ENCODE measurements at places on chromosomes 1 and 21.

DNA sequence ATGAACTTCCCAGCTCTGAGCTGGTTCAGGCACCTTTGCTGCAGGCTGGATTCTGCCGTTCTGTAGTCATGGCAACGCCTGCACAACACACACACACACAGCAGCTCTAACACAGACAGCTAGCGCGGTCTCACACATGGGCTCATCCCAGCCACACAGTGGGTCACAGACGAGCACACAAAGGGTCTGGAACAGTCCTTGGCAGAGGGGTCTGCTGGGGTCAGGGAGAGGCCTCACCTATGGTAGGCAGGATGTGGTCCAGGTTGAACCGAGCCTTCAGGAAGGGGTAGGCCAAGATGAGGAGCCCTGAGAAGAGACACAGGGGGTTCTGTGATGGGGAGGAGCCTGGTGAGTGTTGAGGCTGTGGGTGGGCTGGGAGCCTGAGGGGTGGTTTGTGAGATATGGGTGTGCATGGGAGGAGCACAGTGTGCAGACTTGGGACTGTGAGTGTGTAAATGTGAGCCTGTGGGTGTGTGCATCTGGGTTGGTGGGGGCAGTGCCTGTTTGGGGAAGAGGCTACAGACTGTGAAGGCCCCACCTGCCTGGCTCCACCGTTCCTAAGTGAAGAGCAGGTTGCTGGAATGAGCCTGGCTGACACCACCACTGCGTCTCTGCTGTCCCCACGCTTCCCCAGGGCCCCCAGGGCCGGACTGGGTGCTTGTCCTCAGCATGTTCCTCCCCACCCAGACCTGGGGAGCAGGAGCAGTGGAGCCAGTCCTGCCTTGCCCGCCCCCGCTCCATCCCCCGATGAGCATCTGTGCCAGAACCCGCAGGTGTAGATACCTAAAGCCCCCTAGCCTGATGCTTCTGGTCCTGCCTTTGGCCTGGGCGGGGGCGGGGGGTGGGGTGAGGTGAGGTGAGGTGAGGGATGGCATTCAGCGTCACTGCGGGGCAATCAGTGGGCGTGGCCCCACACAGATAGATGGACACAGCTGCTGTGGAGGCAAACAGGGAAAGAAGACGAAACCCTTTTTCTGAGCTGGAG lies 1.5 kb downstream of the KNCN start:
- DNase-seq, result no peak

DNA sequence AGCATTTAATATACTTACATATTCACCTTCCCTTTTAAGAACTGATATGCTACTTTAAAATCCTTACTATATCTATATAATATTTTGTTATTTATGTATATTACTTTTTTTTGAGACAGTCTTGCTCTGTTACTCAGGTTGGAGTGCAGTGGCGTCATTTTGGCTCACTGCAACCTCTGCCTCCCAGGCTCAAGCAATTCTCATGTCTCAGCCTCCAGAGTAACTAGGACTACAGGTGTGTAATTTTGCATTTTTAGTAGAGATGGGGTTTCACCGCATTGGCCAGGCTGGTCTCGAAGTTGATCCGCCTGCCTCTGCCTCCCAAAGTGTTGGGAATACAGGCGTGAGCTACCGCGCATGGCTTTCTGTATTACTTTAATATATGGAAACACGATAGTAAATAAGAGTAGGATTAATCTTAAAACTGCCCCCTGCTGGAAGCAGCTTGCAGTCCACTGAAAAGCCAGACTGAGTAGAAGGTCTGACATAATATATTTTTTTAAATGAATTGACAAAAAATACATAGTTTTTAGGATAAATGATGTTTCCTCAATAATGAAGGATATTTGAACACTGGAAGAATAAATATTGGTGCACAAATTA lies 24.4 kb downstream of the RCAN3 start:
- DNase-seq, result no peak

DNA sequence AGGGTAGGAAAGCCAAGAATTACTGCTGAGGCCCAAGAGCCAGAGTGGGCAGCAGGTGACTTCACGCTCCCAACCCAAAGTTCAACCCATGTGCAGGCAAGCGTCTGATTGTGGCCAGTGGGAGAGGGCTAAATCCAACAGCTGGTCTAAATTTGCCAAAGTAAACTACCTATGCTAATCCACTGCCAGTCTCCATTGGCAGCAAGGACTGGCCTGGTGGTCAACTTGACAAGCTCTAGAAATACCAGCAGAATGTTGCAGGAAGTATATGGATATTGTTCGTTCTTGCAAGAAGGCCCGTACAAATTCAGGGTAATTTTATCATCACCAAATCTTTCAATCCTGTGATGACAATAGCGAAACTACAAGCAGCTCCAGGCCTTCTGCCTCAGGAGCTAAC lies 1.5 kb downstream of the TMEM63A start:
- no peak for DNase-seq

GRCh38 chr1:19888112-19888511 lies 5.9 kb downstream of the OTUD3 start:
- DNase-seq, result no peak

- no peak for DNase-seq
These were observed 17.1 kb upstream of the EPHA2 start for GRCh38 chr1:16172964-16173446.

GRCh38 chr1:183632114-183632513 lies 3.5 kb downstream of the ARPC5 start:
- no peak for DNase-seq

DNA sequence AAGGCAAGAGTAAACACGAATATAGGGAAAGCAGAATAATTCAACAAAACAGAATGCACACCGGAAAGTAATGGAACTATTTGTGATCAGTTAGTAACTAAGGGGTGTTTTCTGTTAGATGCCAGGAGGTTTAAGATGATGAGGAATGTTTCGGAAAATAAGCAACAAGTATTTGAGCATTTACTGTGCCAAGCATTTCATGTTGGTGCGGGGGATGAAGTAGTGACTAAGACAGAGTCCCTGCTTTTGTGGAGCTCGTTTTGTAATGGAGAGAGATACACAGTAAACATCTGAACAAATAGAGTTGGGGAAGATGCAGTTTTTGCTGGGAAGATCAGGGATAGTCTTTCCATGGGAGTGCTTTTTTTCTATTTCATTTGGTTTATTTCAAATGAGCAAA lies 78.7 kb downstream of the DYRK1A start:
- no peak for DNase-seq

GRCh38 chr1:3380469-3380868 lies 74.0 kb upstream of the ARHGEF16 start:
- DNase-seq, result no peak

GRCh38 chr1:30089024-30089430 lies 634.4 kb downstream of the MATN1 start:
- no peak for DNase-seq

- DNase-seq, result no peak
These were observed 43.0 kb downstream of the NPHP4 start for GRCh38 chr1:5949085-5949760.

GRCh38 chr21:14716761-14717396 lies 170.8 kb upstream of the SAMSN1 start:
- DNase-seq, result no peak

- no peak for DNase-seq
These were observed 37.5 kb downstream of the DISP1 start for GRCh38 chr1:222852326-222852725.

GRCh38 chr1:43450251-43450941 lies 3.3 kb downstream of the HYI start:
- no peak for DNase-seq

DNA sequence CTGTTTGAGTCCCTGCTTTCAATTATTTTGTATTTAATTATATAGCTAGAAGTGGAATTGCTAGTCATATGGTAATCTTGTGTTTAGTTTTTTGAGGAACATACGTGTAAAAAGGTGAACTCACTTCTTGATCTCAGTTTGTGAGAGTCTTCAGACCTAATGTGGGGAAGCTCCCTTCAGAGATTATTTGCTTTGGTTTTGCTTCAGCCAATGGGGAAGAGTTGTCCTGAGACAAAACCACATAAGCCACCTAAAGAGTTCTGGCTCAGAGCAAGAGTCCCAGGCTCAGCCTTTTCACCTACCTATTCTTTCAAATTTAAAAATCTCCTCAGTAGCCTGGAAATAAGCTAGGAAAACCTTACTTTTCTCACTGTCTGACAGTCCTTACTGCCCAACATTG lies 138.4 kb downstream of the UCK2 start:
- no peak for DNase-seq

- DNase-seq, result no peak
These were observed 13.6 kb upstream of the TSPEAR start for GRCh38 chr21:44724926-44725325.

GRCh38 chr1:191886977-191887376 lies 271.3 kb upstream of the RGS18 start:
- no peak for DNase-seq

DNA sequence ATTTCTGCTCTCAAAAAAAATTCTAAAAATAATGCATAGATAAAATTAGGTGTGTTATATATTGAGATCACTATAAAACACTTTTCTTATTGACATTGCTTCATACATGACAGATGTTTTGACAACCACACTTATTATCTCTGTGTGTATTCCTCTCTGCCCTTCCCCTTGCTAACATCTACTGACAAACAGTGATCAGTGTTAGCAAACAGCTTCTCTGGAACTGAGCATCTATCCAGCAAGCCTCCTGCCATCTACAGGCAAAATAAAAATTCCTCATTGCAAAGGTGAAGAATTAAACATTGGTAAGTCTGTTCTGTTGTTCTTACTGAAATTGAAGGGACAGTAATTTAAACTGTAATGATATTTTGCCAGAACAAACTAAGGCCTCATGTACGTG lies 2153.9 kb downstream of the NCAM2 start:
- no peak for DNase-seq

DNA sequence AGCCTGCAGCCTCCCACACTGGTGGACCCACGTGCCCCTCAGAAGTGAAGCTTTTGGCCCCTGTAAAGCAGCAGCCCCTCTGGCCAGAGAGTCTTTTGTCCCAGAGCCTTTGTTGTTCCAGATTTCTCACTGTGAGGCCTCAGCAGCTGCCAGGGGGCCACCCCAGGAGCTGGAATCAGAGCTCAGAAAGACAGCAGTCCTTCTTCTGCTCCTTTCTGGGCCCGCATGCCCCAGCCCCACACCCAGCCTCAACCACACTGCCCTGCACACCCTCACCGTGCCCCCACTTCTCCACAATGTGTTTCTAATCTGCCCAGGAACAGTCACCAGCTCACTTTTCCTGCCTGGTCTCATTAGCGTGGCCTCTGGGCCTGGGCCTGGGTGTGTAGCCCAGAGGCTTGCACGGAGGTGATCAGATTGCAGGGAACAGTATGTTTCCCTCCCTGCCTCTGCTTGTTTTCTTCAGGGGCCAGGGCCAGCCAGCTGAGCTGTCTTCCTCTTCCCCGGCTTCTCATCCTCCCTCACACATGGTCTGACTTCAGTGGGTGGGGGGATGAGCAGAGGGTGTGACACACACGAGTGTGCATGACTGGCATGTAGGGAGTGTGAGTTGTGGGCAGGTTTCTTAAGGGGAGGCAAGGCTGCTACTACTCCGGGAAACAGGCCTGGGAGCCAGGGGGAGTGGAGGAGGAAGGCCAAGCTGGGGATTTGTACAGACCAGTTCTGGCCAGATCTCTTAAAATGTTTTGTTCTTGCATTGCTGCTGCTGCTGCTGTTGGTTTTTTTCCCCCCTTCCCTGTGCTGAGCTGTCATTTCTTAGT lies 82.5 kb upstream of the ZNF648 start:
- no peak for DNase-seq

DNA sequence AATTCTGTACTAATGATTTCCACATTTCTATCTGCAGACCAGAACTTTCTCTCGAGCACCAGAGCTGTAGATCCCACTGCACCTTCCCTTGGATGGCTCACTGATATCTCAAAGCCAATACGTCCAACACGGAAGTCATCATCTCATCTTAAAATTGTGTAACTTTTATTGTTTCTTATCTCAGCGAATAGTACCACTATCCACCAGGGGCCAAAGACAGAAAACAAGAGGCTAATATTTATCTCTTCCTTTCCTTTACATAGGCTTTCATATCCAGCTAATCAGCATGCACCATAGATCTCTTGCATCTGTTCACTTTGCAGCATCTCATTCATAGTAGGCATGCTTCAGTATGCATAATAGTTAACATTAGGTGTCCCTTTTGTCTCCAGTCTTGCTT lies 303.6 kb downstream of the PTPRC start:
- DNase-seq, result no peak

DNA sequence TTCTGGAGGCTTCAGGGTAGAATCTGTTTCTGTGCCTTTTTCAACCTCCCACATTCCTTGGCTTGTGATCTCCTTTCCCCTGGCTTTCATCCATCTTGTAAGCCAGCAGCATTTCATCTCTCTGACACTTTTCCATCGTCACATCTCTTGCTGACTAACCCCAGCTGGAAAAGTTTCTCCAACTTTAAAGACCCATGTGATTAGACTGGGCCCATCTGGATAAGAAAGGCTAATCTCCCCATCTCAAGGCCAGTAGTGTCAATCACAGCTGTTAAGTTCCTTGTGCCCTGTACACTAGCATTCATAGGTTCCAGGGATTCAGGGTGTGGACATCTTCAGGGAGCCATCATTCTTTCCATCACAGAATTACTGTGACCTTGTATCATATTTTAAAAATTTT lies 452.1 kb downstream of the TTLL7 start:
- no peak for DNase-seq

- no peak for DNase-seq
These were observed 97.8 kb upstream of the ADGRL2 start for GRCh38 chr1:81702903-81703302.

GRCh38 chr21:15414057-15414456 lies 315.7 kb upstream of the USP25 start:
- no peak for DNase-seq

DNA sequence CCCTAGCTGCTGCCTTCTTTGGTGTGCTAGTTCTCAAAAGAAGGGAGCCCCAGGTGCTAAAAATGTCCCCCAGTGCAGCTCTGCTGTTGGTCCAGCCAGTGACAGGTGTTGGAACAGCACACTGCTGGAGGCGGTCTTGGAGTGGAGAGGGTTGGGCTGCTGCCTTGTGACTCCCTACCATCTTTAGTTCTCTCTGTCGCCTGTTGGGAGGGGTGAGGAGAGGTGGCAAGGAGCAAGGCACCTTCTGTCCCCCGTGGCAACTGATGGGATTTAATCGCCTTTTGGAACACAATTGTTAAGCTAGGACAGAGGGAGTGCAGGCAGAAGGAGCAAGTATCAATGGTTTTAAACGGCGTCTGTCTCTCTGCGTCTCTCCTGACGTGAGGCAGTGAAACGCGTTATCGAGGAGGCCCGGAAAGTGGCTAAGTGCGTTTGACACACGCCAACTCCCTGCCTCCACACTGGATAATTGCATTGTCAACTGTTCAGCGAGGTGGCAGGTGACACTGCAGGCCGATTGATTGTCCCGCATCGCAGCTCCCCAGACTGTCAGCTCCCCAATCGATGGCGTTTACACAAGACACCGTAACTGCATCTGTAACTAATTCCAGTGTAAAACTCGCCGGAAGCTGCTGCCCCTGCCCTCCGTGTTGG lies 34.0 kb downstream of the TMEM53 start:
- no peak for DNase-seq

- no peak for DNase-seq
These were observed 28.2 kb downstream of the TFB2M start for GRCh38 chr1:246537887-246538286.

GRCh38 chr1:50422946-50423669 lies at the start of gene DMRTA2:
Gene DMRTA2, minus strand, starts transcription at chr1:50423443. Its CDS starts 1,907 bp downstream, at chr1:50421536.
- no peak for DNase-seq

All from stimulated activated CD8-positive, alpha-beta memory T cell treated with anti-CD3 and anti-CD28 coated beads, Interleukin-2, amount 100 ng/mL, for 48 hours (primary cell).